CD4-positive, alpha-beta T cell treated with Interferon alpha-2 for 1 hour (primary cell): ENCODE measurements at places on chromosomes 12 and 14.

DNA sequence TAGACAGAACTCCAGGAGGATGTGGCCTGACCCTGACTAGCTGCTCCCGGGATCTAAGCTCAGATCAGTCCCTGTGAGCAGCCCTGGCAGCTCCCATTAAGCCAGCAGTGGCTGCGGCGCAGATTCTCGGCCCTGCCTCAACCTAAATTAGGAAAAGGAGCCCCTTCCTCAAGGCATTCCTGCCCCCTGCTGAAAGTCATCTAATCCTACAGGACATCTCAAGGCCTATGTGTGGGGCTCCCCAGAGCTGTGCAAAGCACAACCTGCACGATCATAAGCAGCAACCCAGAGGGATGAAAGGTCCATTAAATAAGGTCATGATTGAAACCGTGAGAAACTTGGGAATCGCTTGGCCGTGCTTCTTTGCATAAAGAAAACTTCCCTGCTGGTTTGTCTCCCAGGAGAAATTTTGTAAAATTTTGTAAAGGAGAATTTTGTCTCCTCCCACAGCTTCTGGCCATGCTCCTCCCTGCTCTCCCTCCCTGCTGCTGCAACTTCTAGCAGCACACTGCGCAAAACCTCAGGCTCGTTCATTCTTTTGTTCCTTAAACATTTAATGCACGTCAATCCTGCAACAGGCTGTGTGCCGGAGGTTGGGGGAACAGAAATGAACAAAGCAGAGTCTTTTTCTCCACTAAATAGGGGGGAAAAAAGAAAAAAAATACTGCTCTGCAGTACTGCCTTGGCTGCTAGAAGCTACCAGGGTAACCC, 96.6 kb upstream of the SLC35F4 start:
- no peak for DNase-seq

DNA sequence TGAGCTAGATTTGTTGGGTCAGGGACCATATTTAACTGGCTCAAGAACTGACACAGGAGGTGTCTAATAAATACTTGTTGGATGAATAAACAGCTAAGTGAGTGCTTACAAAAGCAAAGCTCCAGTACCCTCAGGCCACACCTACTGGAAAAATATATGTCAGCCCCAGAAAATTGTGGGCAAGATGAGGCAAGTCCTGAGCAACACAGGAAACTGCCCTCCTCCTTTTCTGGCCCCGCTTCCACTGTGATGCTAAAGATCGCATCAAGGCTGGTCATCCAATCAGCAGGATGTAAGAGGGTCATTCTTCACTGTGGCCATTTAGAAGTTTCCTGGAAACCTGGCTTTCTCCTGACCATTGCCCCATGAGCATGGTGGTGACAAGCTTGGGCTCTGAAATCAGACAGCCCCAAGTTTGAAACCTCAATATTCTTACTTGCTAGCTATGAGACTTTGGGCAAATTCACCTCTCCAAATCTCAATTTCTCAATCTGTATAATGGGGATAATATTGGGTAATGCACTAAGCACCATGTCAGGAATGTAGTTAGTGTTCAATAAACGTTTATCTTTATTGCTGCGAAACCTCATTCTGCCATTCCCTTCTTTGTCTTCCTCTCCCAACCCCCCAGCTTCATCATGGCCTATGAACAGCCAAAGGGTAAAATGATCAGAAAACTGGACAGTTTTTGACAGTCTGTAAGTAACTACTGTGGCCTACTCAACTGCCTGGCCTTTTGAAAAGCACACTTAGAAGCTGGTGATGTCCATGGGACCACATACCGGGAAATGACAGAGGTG, 139.3 kb upstream of the PZP start:
- no peak for DNase-seq

DNA sequence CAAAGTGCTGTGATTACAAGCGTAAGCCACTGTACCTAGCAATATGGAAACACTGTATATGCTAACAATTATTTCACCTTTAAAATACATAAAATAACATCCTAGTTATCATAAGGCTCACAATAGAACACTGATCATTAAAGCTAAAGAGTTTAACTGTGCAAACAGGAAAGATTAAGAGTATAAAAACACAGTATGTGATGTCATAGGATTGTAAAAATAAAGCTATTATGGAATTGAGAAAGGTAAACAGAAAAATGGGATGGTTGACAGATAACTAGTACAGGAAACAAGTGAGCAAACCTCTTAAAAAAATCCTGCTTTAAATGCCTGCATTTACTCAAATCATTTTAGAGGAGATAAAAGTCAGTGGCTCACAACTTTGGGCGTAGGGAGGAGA, 10.8 kb upstream of the IPO8 start:
- no peak for DNase-seq

DNA sequence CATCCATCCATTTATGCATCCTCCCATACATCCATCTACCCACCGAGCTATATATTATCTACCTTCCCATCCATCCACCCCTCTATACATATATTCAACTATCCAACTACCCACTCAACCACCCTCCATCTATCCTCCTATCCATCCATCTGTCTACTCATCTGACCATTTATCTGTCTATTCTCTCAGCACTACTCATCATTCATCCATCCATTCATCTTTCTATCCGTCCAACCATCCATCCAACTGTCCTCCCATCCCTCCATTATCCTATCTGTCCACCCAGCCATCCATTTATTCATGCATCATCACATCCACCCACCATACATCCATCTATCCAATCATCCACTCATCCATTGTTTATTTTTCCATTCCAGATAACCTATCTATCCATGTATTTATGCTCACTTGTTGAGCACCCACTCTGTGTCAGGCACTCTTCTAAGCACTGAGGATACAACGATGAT, 11.5 kb downstream of the ASB2 start:
- DNase-seq = no peak

GRCh38 chr12:54680374-54680773, 32.2 kb upstream of the DCD start:
- peak; percentile 9 for DNase-seq

DNA sequence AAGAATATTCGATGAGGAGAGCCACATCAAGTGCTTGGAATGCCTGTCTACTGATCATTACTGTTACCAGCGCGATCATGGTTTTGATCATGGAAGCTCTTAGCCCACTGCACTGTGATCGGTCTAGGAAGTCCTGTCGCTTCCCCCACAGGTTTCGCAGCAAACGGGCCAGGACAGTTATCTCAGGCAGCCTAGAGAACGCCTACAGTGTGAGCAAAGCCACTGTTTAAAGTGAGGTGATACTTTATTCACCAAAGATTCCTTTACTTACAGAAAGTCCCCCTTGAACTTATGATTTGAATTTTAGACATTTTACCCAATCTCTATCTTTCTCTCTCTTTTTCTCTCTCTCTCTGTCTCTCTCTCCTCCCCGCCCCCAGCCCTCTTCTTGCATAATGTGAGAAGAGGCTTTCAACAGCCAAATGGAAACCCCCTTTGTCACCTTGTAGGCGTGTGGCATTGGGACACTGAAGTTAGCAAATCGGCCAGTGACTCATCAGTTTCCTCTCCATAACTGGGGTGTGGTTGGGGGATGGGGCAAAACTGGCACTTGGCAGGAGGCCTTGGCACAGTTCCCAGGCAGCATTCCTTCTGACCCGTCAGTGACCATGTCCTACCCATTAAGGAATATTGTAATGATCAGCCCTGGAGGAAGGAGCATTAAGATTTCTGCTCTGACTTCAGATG, 214.8 kb downstream of the CHST11 start:
- peak; percentile 80 for DNase-seq

DNA sequence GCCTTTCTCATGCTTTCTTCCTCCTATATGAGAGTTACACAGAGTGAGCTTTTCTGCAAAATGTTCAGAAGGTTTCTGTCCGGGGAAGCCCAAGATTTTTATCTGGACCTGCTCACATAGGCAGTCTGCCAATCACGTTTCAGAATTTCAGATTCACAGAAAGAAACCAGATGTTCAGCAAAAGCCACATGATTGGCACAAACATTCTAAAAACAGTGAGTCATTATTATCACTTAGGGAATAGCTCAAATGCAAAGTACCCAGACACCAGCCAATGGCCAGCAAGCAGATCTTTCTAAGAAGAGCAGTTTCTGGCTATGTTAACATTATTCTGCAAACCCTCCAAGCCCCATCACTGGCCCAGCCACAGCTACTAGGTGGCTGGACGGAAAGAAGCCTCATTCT, 1558.5 kb upstream of the TMEM132C start:
- DNase-seq = peak; percentile 30

DNA sequence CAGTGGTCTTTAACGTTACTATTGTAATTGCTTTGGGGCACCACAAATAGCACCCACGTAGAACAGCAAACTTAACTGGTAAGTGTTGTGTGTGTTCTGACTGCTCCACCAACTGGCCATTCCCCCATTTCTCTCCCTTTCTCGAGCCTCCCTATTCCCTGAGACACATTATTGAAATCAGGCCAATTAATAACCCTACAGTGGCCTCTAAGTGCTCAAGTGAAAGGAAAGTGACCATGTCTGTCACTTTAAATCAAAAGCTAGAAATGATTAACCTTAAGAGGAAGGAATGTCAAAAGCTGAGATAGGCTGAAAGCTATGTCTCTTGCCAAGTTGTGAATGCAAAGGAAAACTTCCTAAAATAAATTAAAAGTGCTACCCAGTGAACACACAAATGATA, 22.3 kb downstream of the PPP1R13B start:
- DNase-seq = no peak

DNA sequence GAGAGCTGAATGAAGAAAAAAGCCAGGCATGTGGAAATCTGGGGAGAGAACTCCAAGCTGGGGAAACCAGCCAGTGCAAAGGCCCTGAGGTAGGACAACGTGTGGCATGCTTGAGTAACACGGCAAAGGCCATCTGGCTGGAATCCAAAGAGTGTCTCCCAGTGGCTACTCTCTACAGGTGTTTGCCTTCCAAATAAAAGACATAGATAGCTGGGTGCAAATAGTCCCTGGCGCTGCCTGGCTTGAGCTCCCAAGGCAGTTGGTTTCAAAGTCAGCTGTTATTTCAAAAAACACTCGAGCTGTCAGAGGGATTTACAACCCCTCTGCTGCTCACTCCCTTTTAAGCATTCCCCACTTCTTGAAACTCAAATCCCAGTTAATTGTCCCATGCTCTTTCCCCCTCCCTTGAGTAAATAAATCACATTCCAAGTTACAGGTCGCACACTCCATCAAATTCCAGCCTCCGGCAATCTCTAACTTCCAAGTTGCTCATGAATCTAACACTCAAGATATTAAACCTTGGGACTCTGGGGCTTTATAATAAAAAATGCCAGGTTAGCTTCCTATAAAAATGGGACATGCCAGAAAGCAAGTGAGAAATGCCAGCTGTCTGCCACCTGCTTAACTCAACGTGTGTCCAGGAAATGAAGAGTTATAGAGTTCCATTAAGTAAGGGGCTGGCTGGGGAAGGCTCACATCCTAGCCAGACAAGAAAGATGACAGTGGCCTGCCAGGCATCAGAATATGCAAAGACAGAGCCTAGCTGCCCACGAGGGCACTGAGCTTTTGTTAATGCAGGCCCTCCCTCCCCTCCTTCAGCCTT, 133.6 kb upstream of the NOS1 start:
- DNase-seq = no peak

DNA sequence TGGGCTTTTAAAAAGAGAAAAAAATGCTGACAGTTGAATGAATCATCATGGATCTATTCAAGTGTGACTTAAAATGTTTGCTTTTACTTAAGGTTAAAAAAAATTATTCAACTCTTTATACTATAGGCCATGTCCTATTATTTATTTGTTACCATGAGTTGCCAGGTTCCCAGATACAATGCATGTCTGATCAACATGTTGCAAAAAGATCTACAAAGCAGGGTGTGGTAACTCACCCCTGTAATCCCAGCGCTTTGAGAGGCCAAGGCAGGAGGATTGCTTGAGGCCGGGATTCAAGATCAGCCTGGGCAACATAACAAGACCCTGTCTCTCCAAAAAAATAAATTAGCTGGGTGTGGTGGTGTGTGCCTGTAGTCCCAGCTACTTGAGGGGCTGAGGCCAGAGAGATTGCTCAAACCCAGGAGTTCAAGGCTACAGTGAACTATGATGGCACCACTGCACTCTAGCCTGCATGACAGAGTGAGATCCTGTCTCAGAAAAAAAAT, 460.8 kb downstream of the BCAT1 start:
- no peak for DNase-seq

GRCh38 chr12:102023343-102023930, 38.4 kb downstream of the WASHC3 start:
- DNase-seq = no peak

GRCh38 chr14:90058876-90059458, 2.8 kb upstream of the KCNK13 start:
- DNase-seq = no peak

- DNase-seq = no peak
These were observed 54.4 kb downstream of the SLC38A4 start for GRCh38 chr12:46771268-46771827.

- no peak for DNase-seq
These were observed 176.7 kb downstream of the EGLN3 start for GRCh38 chr14:33774161-33774560.

- no peak for DNase-seq
These were observed 7.0 kb upstream of the CEBPE start for GRCh38 chr14:23125933-23126524.

DNA sequence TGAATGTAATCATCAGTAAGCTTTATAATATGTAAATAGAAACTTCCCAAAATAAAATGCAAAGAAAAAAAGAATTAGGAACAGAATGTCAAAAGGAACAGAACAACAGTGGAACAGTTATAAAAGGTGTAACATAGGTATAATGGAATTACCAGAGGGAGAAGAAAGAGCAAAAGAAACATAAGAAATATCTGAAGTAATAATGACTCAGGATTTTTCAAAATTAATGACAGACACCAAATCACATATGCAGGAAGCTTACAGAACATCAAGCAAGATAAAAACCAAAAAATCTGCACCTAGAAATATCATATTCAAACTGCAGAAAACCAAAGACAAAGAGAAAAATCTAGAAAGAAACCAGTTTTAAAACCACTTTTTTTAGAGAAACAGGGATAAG, 36.1 kb downstream of the TMEM116 start:
- DNase-seq = no peak

GRCh38 chr14:54116972-54117371, 160.3 kb upstream of the BMP4 start:
- DNase-seq = no peak

- no peak for DNase-seq
These were observed 119.7 kb upstream of the MED13L start for GRCh38 chr12:116397148-116397547.

DNA sequence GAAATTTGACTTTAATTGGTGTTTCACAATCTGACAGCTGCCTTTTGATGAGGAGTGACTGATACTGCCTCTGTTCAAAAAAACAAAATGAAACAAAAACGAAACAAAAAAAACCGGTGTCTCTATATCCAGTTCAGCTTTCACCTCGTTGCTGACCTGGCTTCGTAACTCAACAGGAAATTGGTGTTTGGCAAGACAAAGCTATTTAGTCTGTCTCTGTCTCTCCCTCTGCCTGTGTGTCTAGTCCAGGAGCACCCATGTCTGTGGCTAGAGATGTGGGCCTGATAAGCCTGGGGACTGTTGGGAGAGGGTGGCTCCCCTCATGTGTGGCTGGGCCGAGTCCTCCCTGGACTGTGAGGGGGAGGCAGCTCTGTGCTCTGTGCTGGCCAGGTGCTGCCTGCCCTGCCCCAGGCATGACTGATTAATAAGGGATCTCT, 11.3 kb downstream of the CACNA1C start:
- peak; percentile 42 for DNase-seq
